ENCODE measurements at places on chromosomes 1 and 21. TPM values are rescaled to one million over a fixed set of nuclear protein-coding genes. Genes with fewer than 3 reads are reported as not detected.

DNA sequence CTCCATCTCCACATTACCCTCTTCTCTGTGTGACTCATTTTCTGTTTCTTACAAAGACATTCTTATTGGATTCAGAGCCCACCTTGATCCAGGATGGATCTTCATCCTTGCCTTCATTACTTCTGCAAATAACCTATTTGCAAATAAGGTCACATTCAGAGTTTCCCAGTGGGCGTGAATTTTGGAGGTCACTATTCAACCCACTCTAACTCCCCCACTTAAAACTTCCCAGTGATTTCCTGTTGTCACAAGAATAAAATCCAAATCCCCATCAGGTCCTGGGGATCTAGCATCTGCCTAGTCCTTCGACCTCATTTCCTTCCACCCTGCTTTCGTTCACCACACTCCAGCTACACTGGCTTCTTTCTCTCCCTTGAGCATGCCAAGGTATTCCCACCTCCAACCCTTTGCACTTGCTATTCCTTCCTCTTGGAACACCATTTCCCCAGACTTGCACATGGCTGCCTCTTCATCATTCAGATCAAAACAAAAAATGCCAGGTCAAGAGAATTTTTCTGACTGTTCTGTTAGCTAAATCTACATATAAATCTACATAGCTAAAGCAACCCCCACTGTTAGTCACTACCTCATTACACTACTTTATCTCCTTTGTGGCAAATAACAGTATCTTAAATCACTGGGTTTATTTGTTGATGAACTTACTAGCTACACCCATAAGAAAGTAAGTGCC is 187.2 kb downstream of the TOMM20 start:
- no peak for DNase-seq

DNA sequence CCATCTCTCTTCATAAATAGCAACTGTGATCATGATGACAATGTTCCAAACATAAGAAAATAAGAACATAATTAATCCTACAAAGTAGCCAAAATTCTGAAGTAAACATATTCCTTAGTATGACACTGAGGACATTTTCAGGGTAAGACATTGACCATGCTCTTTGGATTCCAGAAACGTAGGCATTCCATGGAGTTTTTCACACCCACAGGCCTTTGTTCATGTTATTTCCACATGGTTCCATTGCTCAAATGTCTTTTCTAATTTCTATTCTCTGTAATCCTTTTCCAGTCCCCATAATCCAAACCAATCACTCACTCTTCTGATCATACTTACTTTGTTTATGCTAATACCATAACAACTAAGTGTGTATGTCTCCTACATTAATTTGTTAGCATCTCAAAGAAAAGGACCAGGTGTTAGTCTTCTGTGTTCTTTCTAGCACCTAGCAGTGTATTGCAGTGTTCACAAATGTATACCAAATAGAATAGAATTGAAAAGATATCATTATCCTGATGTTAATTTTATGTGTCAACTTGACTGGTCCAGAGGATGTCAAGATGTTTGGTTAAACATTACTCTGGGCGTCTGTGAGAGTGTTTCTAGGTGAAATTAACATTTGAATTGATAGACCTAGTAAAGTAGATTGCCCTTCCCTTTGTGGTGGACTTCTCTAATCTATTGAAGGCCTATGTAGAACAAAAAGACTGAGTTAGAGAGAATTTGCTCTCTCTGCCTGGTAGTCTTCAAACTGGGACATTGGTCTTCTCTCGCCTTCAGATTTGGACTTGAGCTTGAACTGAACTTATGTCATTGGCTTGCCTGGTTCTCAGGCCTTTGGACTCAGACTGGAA is 516.6 kb downstream of the PTPRC start:
- no peak for DNase-seq

- DNase-seq = no peak
Measured at GRCh38 chr1:209503196-209503595, 80.3 kb upstream of the CAMK1G start.

GRCh38 chr1:116446686-116447085 is 73.6 kb downstream of the ATP1A1 start:
- no peak for DNase-seq

DNA sequence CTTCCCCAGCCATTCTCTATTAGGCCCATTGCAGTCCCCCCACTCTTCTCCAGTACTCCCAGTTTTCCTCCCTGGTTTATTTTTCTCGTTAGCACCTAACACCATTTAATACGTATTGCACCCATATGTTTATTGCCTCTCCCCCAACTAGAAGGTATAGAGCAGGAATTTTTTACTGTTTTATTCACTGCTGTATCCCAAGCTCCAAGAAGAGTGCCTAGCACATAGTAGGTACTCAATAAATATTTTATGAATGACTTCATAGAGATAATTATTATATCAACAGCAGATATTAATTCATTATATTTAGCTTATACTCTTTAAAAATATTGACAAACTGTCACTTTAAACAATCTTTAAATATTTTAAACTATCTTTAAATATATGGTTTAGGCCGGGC is 5.7 kb upstream of the ACOT7 start:
- no peak for DNase-seq

GRCh38 chr1:86846164-86846647 is 67.7 kb downstream of the SELENOF start:
- DNase-seq = no peak

- DNase-seq = no peak
Measured at GRCh38 chr1:11284784-11285183, 11.8 kb downstream of the UBIAD1 start.

- DNase-seq = no peak
Measured at GRCh38 chr1:235320521-235321179, 7.3 kb downstream of the ARID4B start.

GRCh38 chr21:16509476-16509875 is 779.7 kb downstream of the USP25 start:
- no peak for DNase-seq

DNA sequence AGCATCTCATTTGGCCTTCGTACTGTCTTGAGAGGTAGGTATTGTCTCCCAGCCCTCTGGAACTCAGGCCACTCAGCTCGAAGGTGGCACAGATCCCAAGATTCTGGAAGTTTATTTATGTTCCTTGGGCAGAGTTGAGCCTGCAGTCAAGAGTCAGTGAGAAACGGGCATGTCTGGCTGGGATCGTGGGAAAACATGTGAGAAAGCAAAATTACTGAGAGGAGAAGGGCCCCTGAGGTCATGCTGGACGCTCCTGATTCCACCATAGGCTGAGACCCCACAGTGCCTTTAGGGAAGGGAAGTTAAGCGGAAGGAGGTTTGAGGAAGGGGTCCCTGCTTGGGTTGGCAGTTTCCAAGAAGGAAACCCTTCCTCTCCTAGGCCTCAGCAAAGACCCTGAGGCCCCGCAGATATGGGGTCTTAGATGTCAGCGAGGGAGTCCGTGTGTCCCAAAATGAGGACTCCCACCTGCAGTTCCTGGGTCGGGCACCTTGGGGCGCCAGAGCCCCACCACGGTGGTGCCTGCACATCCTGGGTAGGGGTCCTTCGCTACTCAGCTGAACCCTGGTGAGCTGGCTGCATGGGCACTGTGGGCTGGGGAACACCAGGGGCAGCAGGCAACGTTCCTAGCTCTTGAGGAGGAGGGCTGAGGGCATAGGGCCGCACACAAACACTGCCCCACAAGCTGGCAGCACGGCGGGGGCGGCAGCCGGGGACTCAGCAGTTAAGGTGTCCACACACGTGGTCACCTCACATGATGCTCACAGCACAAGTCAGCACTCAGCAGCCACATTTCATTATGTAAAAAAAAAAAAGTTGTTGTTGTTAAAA is 12.3 kb upstream of the SEMA4A start:
- no peak for DNase-seq

DNA sequence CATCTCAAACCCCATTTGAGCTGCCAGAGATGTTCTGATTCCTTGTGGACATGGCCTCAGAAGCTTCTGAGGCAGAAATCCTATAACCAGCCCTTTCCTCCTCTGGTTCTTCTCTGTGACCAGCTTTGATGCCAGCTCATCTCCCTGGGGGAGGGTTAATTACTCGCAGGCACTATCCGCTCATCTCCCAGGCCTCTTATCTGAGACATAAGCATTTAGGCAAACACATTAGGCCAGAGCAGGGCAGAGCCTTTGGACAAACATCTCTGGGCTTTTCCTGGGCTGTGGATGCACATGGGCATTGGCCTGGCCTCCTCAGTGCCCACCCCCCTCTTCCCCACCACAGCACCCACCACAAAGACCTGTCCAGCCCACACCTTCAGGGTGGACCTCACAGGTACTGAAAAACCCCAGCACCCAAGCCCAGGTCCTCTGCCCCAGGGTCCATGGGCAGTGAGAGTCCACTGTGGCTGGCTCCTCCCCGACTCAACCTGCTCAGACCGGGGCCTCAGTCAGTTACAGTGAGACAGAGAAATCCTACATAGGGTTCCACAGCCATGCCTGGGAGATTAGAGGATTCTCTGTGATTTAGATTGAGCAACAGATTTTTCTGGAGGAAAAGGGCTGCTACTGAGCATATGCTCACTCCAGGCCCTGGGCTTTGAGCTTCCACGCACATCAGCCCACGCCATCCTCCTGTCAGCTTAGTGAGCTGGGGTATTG is 26.9 kb downstream of the IGSF21 start:
- no peak for DNase-seq

DNA sequence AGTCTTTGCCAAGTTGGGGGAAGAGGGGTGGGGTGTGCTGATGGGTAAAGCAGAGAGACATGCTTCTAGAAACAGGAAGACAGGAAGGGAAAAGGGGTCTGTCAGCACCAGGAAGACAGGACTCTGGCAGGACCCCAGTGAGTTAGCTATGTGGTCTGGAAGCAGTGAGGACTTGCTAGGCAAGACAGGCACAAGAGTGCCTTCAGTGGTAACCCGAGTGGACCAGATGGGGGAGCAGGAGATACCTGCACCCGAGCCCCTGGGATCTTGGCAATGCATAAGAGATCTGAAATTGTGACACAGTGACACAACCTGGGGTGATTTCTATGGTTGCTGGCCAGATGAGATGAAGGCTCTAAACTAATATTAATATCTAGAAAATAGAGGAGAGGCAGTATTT is 7.0 kb downstream of the TLR5 start:
- no peak for DNase-seq

- DNase-seq = no peak
Measured at GRCh38 chr1:15757016-15757543, 1.5 kb upstream of the FBLIM1 start.

- DNase-seq = no peak
Measured at GRCh38 chr1:53737648-53738204, 1.2 kb downstream of the GLIS1 start.

DNA sequence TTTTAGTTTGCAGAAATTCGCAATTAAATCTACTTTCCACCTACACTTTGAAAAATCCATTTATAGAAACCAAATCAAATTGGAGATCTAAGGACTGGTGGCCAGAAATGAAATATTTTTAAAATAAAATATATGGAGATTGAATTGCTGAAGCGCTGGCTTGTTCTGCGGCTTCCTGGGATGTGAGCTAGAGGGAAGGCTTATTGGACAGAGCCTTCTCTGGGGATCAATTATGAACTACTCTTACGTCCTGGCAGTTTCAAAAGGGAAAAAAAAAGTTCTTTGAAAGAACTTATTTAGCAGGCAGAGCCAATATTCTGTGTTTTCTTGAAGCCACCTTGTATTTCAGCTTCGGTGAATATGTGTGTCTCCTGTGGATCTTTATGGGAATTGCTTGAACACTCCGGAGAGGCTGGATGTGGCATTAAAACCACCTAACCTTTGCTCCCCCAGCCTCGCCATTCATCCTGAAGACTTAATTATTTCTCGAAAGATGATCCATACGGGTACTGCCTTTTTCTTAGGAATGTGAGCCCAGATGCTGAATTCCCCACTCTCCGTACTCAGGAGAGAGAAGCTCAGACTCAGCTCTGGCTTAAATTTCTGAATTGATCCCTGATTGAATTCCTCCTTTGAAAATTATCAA is 478.9 kb upstream of the VAMP3 start:
- DNase-seq = no peak

DNA sequence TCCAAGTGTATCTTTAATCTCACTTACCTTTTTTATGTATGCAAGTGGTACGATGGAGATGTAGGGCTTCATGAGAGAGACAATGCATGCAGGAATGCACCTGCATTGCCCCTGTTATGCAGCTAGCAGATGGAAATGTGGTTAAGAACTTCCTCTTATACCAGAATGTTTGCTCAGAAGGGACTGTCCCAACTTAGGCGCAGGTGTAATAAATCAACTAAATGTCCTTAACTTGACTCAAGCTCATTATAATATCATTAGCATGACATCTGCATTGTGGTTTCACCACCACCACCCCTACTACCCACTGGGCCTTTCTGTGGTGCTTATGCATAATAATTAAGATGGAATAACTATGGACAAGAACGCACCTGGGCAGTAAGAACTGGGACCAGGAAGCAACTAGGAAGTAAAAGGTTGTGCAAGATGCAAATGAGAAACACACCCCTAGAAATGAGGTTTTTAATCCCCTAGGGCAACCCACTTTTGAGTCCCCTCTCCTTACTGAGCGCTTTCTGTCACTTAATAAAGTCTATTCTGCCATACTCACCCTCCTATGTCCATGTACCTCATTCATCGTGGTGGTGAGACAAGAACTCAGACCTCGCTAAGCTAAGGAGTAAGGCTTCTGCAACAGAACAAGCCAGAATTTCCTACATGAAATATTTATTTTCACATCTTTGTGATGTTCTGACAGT is 1103.3 kb upstream of the B3GALT2 start:
- no peak for DNase-seq

- DNase-seq = no peak
Measured at GRCh38 chr1:59183749-59184317, 113.1 kb upstream of the FGGY start.

GRCh38 chr1:56915960-56916359 is 49.9 kb downstream of the C8B start:
- DNase-seq = peak; percentile 71

DNA sequence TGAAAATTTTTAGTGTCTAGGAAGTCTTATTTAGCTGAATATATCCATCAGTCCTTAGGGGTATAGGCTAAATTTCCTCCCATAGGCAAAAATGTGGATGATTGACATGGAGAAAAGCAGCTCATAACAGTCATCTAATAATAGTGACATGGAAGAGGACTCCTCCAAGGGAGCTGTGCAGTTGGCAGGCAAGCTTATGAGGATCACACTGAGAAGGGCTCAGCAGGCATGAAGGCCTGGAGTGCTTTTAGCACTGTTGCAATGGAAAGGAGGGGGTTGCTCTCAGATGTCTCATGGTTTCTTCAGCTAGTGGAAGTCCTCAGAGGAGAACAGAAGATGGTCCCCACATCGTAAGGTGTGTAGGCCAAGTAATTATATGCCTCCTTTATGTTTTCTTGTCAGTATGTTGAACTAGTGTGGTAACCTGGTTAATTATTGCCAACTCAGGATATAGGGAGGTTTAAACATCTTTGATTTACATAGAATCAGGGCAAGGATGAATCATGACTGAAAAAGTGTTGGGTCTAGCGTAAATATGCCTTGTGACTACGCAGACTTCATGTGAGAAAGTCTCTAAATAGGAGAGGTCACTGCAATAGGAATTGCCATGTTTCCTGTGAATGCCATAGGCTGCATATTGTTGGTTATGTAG is 18.9 kb downstream of the VN1R5 start:
- DNase-seq = no peak

GRCh38 chr1:155117610-155118009 is 10.1 kb upstream of the EFNA1 start:
- no peak for DNase-seq

RGS7 gene
- total RNA-seq = 0.18 TPM

NHLH2 gene
- not detected for total RNA-seq

MORC3 gene
- 12.6 TPM for total RNA-seq

HSPB7 gene
- 1.2 TPM for total RNA-seq

S100A7 gene
- total RNA-seq = not detected

AVPR1B gene
- not detected for total RNA-seq

SLC44A3 gene
- 3.1 TPM for total RNA-seq

ATP1A4 gene
- not detected for total RNA-seq
